Stimulated activated CD4-positive, alpha-beta T cell treated with anti-CD3 and anti-CD28 coated beads, Interleukin-1b, Interleukin-23, amount 100 ng/mL, for 1 hour (primary cell): ENCODE measurements at places on chromosomes 2 and 18.

- no peak for DNase-seq
Observed at GRCh38 chr2:203951366-203951902, 14.9 kb downstream of the ICOS start.

- no peak for DNase-seq
Observed at GRCh38 chr18:25974630-25975077, 115.8 kb downstream of the SS18 start.

GRCh38 chr2:102168026-102168771 lies 18.6 kb upstream of the IL1RL2 start:
- no peak for DNase-seq

DNA sequence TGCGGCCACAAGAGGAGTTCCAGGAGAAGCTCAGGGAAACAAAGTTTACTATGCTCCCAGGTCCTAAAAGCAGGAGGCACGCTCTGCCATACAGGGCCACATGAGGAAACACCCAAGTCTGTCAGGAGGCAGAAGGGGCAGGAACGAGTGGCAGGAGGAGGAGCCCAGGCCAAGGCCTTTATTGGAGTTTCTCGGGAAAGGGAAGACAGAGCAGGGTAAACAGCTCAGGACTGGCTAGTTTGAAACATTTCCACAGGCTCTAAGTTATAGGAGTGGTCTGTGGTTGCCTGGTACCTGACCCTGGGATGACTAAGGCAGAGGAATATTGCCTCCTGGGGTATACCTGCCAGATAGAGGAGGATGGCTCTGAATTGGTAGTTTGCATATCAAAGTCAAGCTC lies 3.7 kb upstream of the ZNF638 start:
- no peak for DNase-seq

- DNase-seq, result no peak
Observed at GRCh38 chr18:74065366-74065765, 82.3 kb downstream of the FBXO15 start.

DNA sequence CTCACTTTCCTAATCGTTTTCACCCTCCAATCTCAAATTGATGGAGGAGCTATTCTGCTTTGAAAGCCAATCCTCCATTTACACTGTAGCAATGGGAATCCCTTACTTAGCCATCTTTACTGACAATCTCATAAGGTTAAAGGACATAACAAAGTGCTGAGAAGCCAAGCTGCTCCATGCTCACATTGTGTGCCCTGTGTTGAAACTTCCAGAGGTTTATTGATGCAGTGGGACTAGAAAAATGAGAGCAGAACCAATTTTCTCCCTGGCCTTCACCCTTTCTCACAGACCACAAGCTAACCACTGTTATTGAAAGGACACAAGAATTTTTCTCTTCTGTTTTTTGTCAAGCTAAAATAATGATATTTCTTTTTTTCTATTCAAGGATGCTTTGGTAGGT lies 63.8 kb downstream of the CSRNP3 start:
- no peak for DNase-seq

DNA sequence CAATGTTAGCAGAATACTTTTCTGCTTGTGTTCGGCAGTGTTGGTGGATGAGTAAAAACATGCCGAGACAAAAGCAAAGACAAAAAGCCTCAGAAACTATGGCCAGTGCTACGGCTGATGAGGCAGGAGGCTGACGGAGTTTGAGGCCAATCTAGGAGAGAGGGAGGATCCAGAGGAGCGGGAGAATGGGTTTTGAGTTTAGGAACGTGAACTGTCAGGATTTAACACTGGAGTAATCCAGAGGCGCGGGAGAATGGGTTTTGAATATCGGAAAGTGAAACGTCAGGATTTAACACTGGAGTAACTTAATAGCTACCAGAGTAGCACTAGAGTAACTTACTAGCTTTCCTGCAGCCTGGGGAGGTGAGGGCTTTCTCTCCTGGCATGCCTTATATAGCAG lies 37.4 kb downstream of the LYPD6B start:
- DNase-seq, result no peak

DNA sequence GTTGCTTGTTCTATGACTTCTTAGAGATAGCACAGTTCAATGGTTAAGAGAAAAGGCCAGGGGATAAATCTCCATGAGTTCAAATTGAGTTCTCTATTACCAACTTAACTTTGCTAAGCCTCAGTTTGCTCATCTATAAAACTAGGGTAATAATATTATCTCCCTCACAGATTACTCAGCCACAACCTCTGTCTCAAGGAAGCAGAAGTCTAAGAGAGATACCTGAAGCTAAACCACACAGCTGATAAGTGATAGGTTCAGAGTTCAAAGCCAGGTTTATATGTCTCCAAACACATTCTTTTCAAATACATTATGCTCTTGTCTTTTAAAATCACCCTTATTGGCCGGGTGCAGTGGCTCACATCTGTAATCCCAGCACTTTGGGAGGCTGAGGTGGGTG lies 287.7 kb downstream of the NBAS start:
- no peak for DNase-seq

DNA sequence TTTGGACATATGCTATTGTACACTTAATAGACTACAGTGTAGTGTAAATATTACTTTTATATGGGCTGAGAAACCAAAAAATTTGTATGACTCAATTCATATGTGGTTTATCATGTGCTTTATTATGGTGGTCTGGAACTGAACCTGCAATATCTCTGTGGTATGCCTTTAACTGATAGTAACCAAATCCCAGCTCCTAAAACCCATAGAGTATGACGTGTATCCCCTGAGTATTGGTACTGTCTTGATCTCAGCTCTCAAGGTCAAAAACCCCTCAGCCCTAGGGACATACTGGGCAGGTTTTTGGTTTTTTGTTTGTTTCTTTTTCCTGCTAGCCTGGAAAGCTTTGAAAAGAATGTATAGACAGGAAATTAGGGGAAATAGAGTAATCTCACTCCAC lies 42.2 kb upstream of the ARHGAP15 start:
- no peak for DNase-seq

DNA sequence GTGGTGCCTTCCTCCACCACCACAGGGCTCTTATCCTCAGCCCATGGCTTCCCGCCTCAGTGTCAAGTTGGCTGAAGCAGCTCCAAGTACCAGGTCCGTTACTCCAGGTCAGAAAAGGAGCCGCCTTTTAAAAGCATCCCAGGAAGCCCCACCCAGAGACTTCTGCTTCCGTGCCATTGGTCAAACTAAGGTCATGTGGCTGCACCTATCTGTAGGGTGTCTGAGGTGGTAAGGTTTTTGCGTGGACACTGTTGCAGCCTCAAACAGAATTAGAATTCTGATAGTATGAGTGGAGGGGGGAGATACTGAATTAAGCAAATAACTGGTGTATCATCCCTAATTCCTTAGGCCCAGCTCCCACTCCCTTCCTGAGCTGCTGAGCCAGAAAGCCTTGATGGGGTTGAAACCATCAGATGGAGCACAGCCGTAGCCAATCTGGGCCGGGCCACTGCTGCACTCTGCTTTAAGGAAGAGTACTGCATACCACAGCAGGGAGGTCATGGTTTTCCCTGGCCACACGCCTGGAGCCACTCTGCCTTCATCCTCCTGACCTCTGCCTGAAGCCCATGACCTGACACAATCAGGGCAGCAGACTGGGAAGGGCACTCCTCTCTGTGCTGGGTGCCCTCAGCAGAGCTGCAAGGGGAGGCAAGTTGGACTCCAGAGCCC lies 8.4 kb downstream of the TMEM247 start:
- DNase-seq, result no peak

- no peak for DNase-seq
Observed at GRCh38 chr18:8366656-8367055, 242.6 kb upstream of the RAB12 start.

GRCh38 chr2:240856151-240856980 lies 12.3 kb upstream of the AGXT start:
- DNase-seq, result no peak

- DNase-seq, result no peak
Observed at GRCh38 chr2:219207884-219208740, 1.5 kb downstream of the ZFAND2B start.

DNA sequence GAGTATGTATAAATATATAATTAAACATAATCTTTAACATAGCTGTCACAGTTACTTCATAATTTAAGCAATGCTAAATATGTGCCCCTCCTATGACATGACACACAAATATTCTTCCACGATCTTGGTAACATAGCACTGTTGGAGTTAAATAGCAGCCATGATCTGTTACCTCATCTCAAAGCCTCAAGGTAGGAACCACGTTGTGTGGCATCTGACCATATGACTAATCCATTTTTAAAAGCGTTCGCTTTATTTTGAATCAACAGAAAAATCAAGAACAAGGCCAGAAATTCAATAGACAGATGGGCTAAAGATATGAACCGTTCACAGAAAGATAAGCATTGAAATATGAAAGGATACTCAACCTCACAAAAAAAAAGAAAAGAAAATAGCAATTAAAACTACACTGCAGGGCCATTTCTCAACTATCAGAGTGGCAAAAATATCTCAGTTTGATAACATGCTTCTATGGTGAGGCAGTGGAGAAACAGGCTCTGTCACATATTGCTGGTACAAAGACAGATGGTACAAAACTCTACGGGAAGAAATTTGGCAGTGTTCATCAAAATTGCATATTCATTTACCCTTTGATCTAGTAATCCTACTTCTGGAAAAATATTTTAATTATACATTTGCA lies 105.9 kb downstream of the TMX3 start:
- no peak for DNase-seq

GRCh38 chr2:30382162-30382783 lies 64.8 kb upstream of the LCLAT1 start:
- no peak for DNase-seq

GRCh38 chr2:17442334-17442733 lies 75.9 kb downstream of the RAD51AP2 start:
- no peak for DNase-seq

- no peak for DNase-seq
Observed at GRCh38 chr2:160792837-160793236, 299.2 kb upstream of the RBMS1 start.

- DNase-seq, result no peak
Observed at GRCh38 chr2:41955316-41956043, 92.3 kb upstream of the PKDCC start.
